ENCODE measurements at places on chromosomes 4 and X.

DNA sequence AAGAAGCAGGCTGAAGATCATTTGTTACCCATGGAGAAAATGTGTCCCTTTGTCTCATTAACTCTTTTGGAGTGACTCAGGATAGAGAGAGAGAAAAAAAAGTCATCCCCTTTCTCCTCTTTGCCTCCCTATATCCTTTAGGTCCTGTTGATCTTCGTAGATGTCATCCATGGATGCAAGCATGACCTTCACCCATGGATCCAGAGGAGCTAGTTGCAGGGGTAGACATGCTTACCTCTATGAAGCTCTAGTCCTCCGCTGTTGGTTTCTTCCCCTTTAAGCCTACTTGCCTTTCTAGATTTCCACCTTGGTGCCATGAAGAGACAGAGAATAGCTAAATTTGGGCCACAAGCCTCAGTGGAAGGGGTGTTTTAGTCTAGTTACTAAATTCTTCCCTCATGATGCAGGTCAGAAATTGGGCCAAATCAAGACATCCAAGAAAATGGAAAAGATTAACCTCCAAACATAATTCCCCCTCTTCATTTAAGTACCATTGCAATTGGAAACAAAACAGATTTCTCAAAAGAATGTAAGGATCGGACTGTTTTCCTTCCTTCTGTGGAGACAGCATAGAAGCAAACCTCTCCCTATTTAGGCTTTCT, 178.4 kb downstream of the TECRL start:
- no peak for DNase-seq

- no peak for DNase-seq
These were observed 11.8 kb downstream of the ZNF182 start for GRCh38 chrX:47992095-47992380.

- DNase-seq = no peak
These were observed 35.1 kb downstream of the RBM47 start for GRCh38 chr4:40594261-40595178.

DNA sequence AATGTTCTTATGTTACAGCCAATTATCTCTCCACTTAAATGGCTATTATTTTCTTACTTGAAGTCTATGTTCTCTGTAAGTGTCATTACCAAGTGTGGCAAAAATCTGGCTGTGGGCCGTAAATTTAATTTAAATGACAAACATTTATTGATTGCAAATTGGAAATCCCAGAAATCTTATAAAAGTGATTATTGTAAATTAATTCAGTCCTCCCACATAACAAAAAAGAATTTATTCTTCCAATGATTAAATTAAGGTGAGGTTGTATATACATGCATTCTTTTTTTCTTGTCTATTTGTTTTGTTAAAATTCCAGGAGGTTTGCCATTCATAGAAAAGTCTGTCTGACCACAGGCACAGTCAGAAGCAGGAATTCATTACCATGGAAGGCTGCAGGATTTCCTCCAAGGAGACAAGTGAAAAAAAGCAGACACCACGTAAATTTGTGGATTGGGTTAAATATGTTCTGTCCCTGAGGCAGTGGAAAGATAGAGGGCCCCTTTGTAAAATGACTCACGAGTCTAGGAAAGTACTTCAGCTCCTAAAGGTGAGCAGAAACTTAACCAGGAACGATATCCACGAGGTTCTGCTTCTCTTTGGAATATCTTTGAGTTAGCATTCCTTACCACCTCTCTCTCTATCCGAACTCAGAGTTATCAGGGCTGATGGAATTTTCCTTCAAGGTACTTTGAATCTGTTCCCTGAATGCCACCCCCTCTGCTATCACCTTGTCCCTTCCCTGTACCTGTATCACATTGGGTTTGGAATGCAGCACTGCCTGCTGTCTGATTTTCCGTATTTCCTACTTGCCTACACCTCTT, 10.7 kb downstream of the PPARGC1A start:
- DNase-seq = peak; percentile 80

- DNase-seq = no peak
These were observed 81.9 kb upstream of the SCML1 start for GRCh38 chrX:17655211-17656034.

- DNase-seq = no peak
These were observed 21.5 kb downstream of the FAM9C start for GRCh38 chrX:13022926-13023325.
